ENCODE measurements at places on chromosomes 3 and 15.

- H3K27ac ChIP-seq, result no peak overlapping the region
- H3K36me3 ChIP-seq, result peaks cover 1% of the 10 kb centered on the region
- H3K27me3 ChIP-seq, result no peaks in the 10 kb centered on the region
- no peak for DNase-seq
- no peak overlapping the region for H3K4me3 ChIP-seq
- no peaks in the 10 kb centered on the region for H3K4me1 ChIP-seq
These were observed 148.0 kb upstream of the STRIT1 start for GRCh38 chr3:155441506-155441905.

- H3K27me3 ChIP-seq, result peaks cover 66% of the 10 kb centered on the region
- H3K4me1 ChIP-seq, result peaks cover 4% of the 10 kb centered on the region
- H3K4me3 ChIP-seq, result no peak overlapping the region
- no peak for DNase-seq
- H3K27ac ChIP-seq, result no peak overlapping the region
These were observed 69.8 kb downstream of the HES1 start for GRCh38 chr3:194205675-194206133.

DNA sequence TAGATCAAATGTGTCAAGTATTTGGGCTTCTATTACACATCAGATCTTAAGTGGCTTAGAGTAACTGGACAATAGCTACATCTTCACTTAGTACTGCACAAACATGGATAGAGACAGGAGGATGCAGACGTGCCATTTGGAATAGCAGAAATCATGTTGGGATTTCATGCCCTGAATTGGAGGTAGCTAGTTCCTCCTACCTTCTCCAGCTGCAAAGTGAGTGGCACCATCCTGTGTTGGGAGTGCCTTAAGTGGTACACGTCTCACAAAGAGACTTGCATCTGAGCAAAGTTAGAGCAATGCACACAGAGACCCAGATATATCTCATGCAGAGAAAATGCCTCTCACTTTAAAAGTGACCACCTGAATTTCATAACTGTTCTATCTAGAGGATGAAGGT lies 136.5 kb downstream of the SSR3 start:
- peaks cover 26% of the 10 kb centered on the region for H3K27me3 ChIP-seq
- H3K4me3 ChIP-seq, result no peak overlapping the region
- no peak for DNase-seq
- no peaks in the 10 kb centered on the region for H3K4me1 ChIP-seq

- no peaks in the 10 kb centered on the region for H3K27me3 ChIP-seq
- H3K27ac ChIP-seq, result no peak overlapping the region
- H3K4me3 ChIP-seq, result no peak overlapping the region
These were observed 106.6 kb downstream of the FBXL22 start for GRCh38 chr15:63703641-63704240.

GRCh38 chr3:165201964-165202363 lies 5.8 kb upstream of the SLITRK3 start:
- H3K4me1 ChIP-seq, result peaks cover 1% of the 10 kb centered on the region
- no peak overlapping the region for H3K4me3 ChIP-seq
- DNase-seq, result no peak
- peaks cover 6% of the 10 kb centered on the region for H3K27me3 ChIP-seq

DNA sequence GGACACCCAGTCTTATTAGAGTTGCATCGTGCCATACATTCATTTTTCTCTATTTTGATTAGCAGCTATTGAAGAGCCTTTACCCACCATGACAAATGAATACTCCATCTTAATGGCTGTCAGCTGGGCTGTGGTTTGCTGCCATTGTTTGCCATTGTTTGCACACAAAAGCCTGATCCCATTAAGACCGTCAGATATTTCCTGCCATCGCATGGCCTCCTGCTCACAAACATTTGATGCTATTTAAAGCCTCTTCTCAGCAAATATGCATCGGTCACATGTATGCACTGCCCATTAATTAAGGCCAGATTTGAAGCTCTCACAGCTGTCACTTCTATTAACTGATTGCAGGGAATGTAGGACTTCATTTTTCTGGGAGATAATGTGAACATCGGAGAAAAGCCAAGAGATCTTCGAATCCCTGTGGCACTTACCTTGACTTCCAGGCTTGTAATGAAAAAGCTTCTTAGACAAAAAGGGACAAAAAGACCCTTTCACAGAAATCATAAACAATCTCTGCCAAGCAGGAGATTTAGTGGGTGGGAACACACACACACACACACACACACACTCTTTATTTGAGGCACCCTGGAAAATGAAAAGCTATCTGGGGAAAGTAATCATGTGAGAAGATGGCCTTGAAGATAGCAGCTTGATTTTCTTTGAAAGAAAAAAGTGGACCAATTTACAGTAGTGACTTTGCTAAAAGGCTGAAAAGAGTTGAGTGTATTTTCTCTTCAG lies 175.4 kb upstream of the NR2E3 start:
- peaks cover 58% of the 10 kb centered on the region for H3K27me3 ChIP-seq
- no peaks in the 10 kb centered on the region for H3K4me1 ChIP-seq
- no peaks in the 10 kb centered on the region for H3K36me3 ChIP-seq
- no peak overlapping the region for H3K27ac ChIP-seq

All from central memory CD8-positive, alpha-beta T cell (primary cell).